ENCODE measurements at places on chromosomes 2 and 18. TPM values are rescaled to one million over a fixed set of nuclear protein-coding genes. Genes with fewer than 3 reads are reported as not detected.

GRCh38 chr2:227655454-227655853, 11.2 kb upstream of the SCYGR5 start:
- DNase-seq, result no peak

- DNase-seq, result no peak
Measured at GRCh38 chr2:27255660-27256059, 7.2 kb downstream of the SLC30A3 start.

DNA sequence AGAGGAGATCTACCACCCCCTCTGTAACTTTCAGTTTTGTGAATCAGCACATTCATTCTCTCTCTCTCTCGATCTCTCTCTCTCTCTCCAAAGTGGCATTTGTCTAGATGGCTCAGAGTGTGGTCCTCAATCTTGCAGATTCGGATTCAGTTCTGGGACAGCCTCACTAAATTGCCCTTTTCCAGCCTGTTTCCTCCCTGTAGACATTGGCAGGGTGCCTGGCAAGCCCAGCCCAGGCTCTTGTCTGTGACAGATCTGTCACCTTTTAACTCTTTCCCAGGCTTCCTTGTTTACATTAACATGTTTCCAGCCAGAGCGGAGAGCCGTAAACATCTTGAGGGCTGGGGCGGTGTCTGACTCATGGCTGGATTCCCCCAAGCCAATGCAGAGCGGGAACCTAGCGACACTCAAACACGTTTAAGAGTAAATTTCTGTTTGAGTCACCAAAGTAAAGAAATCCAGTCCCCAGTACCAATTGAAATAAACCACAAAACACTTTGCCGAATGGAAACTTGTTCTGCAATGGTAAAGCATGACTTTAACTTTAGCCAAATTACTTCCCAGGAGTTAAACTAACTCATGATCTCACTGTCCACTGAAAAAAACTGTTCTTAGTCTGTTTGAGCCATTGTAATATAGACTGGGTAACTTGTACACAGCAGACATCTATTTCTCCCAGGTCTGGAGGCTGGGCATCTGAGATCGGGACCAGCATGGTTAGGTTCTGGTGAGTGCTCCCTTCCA, 6.6 kb upstream of the CYP27C1 start:
- DNase-seq, result no peak

Gene HMSD
- total RNA-seq, result not detected

GRCh38 chr18:9058406-9058805, 44.1 kb upstream of the NDUFV2 start:
- DNase-seq, result no peak

DNA sequence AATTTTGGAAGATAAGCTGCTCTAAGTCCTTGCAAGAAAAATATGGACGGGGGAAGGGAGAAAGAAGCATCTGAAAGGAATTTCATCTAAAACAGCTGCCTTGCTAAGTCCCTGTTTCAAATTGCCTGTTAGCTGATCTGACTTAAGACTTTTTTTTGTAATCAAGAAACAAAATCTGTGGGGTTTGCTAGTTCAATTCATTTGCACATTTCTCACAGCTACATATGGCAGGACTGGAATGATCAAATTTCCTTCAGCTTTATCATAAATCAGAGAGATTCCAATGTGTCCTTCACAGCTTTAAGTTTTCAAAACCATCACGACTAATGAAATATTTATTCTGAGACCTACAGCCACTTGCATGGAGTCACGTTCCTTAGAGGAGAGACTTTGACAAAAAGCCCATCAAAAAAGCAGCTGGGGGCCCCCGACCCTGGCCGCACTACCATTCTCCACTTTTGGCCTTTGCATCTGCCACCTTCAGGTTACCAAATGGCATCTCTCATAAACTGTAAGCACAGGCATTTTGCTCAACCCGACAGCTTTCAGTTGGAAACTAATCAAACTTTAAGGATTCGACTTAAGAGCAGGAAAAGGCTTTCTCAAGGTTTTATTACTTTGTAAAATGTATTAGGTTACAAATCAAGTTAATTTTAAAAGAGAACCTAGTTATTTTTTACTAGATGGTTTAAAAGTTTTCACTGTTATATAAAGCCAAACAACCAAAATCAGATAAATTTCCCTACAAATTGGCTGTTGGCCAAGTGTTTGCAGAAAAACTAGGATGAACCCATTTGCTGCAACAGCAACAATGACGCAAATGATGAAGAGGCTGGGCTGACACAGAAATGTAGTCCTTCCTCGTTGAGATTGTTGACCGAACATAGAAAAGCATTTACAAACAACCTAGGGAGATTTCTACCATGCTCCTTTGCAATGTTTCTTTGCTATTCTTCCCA, 100.4 kb upstream of the RND3 start:
- DNase-seq, result no peak

Gene SCG2
- not detected for total RNA-seq

DNA sequence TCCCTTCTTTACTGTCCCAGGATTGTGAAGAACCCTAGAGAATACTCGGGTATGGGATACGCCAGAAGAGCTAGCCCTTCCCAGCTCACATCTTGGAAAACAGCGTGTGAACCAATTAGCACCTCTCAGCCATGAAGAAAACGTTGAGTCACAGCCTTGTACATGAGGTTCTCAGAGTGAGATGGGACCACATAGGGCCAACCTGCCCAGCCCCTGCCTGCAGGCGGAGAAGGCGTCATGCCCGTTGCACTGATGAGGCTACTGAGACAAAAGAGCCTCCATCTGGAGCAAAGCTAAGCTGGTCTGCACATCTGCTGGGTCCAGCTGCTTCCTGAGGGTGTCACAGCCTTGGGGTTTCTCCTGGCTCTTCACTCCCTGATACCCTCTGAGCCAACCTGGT, 92.2 kb downstream of the LBH start:
- no peak for DNase-seq

Data from suprapubic skin (tissue), 4 donors.